ENCODE measurements at places on chromosomes 1 and 21. TPM values are rescaled to one million over a fixed set of nuclear protein-coding genes. Genes with fewer than 3 reads are reported as not detected.

The WDR64 gene
- not detected for total RNA-seq

The BTBD8 gene
- 0.86 TPM for total RNA-seq

The CLEC20A gene
- total RNA-seq, result not detected

The MAP3K21 gene
- total RNA-seq, result 10.1 TPM

The RAB29 gene
- total RNA-seq, result 3.6 TPM

The SPATA46 gene
- not detected for total RNA-seq

The PCSK9 gene
- 6.1 TPM for total RNA-seq

The TNNI3K gene
- total RNA-seq, result not detected

The GPR161 gene
- 0.29 TPM for total RNA-seq

The PINK1 gene
- 21.2 TPM for total RNA-seq

The IL12RB2 gene
- not detected for total RNA-seq

The GUK1 gene
- total RNA-seq, result 613 TPM

The PTPN22 gene
- not detected for total RNA-seq

The FOXD3 gene
- total RNA-seq, result not detected

The BNIPL gene
- 0.18 TPM for total RNA-seq

The NCAM2 gene
- not detected for total RNA-seq

The DOP1B gene
- 4.3 TPM for total RNA-seq

The AIRE gene
- not detected for total RNA-seq

The CLCA1 gene
- total RNA-seq, result not detected

All from HT-29 (cell line).